Spinal cord (tissue), 10 donors: ENCODE measurements at places on chromosomes 3 and 15. TPM values are rescaled to one million over a fixed set of nuclear protein-coding genes. Genes with fewer than 3 reads are reported as not detected.

The MAP2K1 gene
- total RNA-seq = 42.8 TPM

The CPN2 gene
- not detected for total RNA-seq

The CSNK1G1 gene
- 24.9 TPM for total RNA-seq

The RPL15 gene
- 1,637 TPM for total RNA-seq

The RFTN1 gene
- 15.6 TPM for total RNA-seq

The STRIT1 gene
- total RNA-seq = 0.59 TPM

The CMTM8 gene
- 1.0 TPM for total RNA-seq

The KBTBD12 gene
- 1.8 TPM for total RNA-seq
